Breast epithelium (tissue), 4 donors: ENCODE measurements at places on chromosomes 12 and 14. TPM values are rescaled to one million over a fixed set of nuclear protein-coding genes. Genes with fewer than 3 reads are reported as not detected.

Gene MFAP5
- 36.7 TPM for total RNA-seq

Gene ZFHX2
- 1.2 TPM for total RNA-seq

Gene LMNTD1
- not detected for total RNA-seq

Gene DLK1
- 1.2 TPM for total RNA-seq

Gene LRRK2
- 30.9 TPM for total RNA-seq

Gene TSPAN11
- 0.48 TPM for total RNA-seq

Gene ATG2B
- 51.4 TPM for total RNA-seq

Gene SYCP3
- 0.16 TPM for total RNA-seq
